Stimulated activated CD8-positive, alpha-beta memory T cell treated with anti-CD3 and anti-CD28 coated beads, Interleukin-15, amount 100 ng/mL, for 48 hours (primary cell): ENCODE measurements at places on chromosomes 6 and 20.
A peak's percentile ranks its signal among the peaks of the same experiment; 100 is the strongest.

DNA sequence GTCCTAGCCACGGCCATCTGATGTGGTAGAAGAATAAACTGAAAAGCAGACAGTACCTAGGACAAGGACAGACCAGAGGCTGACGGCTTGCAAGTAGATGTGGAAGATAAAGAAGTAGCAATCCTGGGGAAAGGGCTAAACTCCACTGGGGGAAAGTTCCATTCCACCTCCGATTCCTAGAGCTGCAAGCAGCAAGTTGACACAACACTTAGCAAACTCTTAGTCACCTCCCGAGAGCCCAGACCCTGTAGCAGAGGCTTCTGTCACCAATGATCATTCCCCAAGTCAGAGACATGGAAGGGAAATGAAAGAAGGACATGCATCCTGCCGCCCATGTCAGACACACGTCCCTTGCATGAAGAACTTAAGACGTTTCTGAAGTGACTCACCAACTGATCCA, 99.2 kb upstream of the RPS6KA2 start:
- no peak for DNase-seq

DNA sequence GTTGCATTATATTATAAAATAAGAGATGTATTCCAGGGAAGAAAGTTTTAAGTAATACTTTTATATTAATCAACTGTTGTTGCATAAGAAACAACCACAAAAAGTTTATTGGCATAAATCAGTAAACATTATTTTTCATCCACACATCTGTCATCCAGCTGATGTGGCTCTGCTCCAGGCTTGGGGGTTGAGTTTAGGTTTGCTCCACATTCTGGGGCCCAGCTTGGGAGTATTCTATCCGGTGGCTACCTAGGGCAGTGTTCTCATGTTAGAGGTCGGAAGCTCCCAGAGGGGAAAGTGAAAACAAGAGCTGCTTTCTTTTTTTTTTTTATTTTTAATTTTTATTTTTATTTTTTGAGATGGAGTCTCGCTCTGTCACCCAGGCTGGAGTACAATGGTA, 728.4 kb upstream of the FLRT3 start:
- no peak for DNase-seq

DNA sequence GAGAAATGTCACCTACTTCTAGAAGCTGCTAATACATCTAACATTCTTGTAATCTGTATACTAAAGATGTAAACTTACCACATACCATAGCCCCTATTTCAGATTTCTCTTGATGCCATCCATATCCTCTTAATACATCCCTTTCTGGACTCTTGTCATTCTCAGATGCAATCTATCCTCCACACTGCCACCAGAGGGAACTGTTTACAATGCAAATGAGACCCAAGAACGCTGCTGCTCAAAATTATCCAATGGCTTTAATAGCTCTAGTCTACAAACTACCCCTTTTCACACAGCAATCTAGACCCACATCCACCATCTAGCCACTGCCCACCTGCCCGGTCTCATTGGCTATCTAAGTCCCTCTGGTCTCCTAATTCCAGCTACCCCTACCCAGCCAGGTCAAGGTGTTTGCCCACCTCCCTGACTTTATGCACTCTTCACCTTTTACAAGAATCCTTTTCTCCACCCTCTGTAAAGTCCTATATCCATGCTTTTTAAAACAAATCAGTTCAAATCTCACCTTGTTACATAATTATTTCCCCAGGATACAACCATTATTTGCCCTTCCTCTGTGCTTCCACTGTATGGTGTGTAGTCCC, 14.8 kb downstream of the FAXC start:
- no peak for DNase-seq

DNA sequence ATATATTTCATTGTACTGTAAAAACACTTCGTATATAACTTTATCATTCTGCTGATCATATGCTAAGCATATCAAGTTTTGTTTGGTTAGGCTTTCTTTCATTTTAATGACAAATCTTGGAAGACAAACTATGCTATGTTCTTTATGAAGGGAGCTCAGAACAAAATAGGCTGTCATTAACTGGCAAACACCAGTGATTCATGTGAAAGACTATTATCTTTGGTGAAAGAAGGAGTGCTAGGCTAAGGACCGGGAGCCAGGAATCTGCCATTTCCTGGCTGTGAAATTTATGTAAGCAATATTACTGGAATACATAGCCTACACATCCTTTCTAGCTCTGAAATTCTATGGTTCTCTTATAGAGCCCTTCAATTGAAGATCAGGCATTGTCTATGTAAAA, 136.2 kb upstream of the CCN2 start:
- no peak for DNase-seq

DNA sequence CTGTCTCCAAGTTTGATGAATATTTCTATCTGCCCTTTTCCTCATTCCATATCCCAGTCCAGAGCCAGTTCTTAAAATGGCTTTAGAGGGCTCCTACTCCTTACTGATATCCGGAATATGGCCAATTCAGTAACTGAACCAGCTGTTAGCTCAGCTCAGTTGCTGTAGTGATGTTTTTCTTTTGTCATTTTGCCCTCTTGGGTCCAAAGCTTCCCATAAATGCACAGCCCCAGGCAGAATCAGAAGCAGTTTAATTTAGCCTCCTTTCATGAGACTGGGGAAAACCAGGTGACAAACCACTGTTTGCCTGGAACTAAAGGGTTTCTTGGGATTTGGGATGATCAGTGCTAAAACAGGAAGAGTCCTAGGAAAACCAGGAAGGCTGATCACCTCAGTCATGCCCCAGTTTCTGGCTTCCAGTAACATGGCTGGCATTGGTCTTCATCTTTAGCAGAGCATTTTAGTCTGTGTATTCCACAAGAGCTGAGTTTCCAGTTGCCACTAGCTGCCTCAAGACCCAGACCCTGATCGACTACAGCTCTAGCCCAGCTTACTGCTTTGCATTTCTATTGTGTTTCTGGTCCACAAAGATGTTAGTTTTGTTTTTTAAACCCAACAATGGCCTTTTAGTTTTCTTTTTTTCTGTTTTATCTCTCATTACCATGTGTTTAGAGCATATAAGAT, 40.6 kb upstream of the REV3L start:
- DNase-seq, result no peak

DNA sequence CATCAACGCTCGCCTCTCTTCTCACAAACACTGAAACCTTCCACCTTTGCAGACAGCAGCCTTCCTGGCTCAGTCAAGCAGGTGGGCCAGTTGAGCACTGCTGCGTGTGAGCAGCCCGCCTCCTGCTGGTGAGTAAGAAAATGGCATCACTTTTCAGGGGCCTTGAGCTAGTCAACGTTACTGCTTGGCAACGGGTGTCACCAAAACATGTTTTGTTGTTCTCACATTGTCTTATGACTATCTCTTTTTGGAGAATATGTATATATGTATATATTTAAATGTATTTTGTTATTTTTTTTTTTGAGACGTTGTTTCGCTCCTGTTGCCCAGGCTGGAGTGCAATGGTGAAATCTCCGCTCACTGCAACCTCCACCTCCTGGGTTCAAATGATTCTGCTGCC, 97.0 kb upstream of the AGPAT4 start:
- DNase-seq, result peak; percentile 29

DNA sequence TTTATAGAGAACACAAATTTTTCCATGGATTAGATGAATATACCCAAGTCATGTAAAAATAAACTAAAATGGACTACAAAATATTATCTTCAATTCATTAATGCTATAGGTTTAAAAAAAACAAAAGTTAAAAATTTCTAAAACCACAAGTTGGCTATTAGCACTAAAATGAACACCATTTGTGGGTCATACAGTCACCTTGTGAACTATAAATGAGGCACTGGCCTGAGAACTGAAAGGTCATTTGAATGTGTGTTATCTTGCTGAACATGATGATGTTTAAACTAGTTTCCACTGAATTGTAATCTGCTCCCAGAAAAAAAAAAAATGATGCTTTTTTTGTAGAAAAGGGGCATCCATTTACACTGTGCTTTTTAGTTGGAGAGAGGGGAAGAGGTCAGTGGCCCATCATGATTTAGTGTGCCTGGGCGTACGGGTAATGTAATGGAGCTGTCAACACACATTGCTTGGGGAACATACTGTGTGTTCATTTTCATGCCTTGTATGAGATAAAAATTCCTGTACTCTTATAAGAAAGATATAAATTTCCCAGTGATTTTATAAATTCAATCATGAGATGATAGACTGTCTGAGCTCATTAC, 96.6 kb upstream of the FKBP1C start:
- no peak for DNase-seq

DNA sequence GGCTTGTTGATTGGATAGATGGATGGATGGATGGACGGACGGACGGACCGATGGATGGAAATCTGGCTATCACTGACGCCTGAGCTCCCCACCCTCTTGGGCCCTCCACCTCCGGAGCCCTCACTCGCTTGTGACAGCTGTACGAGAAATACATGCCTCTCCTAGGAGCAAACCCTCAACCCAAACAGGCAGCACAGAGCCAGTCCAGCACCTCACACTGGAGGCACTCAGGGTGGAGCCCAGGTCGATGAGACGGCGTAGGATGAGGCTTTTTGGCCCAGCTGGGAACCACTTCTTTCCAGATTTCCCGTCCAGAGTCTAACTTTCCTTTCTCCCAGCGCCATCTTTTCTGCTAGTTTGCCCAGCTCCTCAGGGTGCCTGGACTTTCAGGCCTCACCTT, 2.7 kb upstream of the LY6G5C start:
- no peak for DNase-seq

DNA sequence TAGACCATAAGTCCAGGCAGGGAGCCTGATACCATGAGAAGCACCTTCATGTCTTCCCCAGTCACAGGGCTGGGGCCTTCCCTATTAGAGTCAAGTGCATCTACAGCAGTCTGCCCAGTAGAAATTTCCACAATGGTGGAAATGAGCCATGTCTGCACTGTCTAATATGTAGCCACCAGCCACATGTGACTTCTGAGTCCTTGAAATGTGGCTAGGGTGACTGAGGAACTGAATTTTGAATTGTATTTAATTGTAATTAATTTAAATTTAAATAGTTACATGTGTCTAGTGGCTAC, 300.2 kb downstream of the CLIC5 start:
- DNase-seq, result no peak

- no peak for DNase-seq
Measured at GRCh38 chr6:106290954-106291353, 34.6 kb downstream of the ATG5 start.
